ENCODE measurements at places on chromosomes 3 and 15.

DNA sequence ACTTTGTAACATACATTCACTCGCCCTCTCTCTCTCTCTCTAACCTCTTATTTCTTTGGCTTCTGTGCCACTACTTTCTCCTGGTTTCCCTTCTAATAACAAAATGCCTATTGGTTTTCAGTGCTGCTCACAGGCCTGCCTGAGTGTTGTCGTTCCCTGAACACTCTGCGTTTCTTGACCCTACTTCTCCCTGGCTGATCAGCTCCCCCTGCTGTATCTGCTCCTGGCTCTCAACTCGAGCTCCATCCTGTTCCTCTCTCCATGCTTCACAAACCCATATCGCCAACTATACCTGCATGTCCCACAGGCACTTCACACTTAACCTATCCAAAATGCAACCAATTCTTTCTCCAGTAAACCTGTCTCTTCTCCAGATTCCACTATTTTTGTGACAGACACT lies 111.4 kb downstream of the OPA1 start:
- no peak for DNase-seq

DNA sequence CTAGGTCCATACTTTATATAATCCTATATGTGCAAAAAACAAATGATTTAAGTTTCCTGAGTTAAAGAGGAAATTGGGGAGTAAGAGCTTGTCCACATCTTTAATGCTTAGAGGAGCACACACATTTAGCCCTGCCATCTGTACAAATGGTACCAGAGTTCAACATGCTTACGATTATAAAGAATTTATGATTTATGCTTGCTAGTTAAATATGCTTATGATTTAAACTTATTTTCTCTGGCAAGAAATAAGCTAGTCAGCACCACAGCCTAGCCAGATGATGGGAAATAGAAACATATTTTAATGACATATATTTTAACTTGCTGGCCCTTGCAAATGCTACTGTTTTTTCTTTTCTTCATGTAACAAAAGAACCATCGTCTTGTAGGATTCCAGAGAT lies 48.3 kb downstream of the EIF4E3 start:
- no peak for DNase-seq

DNA sequence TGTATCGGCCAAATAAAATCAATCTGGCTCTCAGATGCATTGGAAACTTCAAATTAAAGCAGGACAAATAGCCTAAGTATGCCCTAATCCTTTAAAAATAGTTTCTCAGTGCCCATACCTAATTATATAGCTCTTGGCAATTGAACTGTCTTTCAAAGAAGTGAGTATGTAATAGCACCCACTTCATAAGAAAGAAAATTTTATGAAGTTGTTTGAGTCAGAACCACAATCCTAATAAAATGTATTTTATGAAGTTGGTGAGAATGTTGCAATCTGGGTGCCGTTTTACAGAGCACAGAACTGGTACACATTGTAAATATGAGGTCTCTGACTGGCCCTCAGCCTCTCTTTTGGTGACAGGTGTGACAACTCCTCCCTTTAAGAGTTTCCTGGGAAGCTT lies 45.4 kb downstream of the EPHB1 start:
- DNase-seq: no peak

DNA sequence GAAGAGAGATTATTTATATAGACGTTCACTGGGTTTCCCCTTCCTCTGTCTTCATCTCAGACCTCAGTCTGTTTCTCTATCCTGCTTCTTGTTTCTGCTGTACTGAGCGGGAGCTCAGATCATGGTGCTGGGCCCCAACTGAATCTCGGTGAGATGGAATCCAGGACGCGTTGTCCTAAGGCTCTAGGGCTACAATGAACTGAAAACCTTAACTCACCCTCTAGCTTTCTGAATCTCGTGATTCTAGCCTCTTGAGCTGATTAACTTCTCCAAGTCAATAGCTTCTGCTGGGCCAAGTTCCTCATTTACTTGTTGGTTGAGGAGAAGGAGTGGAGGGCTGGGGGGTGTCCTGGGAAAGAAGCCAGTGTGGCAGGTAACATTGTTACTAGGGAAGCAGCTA lies 32.7 kb upstream of the MAP3K13 start:
- no peak for DNase-seq

DNA sequence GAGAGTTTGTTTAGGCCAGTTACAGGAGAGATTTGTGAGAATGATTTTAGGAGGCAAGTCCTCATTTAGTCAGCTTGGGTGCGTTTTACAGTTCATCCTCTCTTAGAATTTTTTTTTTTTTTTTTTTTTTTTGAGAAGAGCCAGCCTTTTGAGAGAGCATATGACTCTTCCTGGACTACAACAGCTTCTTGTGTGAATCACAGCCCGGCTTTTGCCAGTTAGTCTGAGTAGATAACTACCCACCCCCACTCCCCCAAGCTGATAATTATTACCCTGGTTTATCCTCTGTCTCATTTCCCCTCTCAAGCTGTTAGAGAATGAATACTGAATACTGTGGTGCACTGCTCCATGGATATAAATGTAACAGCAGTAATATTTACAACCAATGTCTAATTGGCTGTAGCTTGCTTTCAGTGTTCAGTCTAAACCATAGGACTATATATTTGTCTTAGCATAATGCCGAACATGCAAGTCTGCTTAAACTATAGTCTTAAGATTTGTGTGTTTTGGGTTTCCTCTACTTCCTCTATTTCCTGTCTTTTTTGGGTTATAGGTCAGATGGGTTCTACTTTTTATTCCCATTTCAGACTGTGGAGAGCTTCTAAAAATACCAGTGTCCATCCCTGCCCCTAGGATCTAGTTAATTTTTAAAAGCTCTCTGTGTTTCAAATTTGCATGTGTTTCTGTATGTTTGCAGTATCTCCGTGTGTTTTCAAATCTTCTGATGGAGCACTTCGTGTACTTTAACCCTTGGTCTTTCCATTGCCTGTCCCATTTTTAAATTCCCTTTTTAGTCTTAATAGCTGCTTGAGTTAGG lies 8.0 kb downstream of the CHD2 start:
- DNase-seq: no peak

Data from T-helper 9 cell (primary cell).